KBM-7 (cell line): ENCODE measurements at places on chromosomes 3 and 15.

- DNase-seq = peak; percentile 80
Measured at GRCh38 chr15:43769584-43770228, 7.1 kb downstream of the ELL3 start.

- peak; percentile 72 for DNase-seq
Measured at GRCh38 chr15:39312984-39313383, 267.9 kb upstream of the THBS1 start.

- peak; percentile 64 for DNase-seq
Measured at GRCh38 chr15:100330629-100331215, 11.1 kb downstream of the ADAMTS17 start.

GRCh38 chr3:18426597-18427193 lies 1.6 kb upstream of the SATB1 start:
- no peak for DNase-seq

DNA sequence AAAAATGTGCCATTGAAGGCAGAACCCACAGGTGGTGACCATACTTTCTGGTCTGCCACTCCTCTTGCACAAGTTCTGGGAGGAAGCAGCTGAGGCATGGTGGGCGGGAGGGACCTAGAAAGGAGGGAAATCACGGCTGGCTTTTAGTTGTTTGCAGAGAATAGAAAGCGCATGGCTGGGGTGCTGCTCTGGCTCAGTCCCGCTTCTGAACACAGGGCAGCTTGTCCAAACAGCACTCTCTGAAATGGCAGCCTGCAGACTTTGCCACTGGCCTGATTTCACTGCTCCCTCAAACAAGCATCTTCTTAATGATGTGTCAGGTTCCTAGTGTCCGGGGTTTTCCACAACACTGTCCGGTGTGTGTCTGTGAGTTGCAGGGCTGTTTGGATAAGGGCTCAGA lies 76.7 kb downstream of the AAGAB start:
- DNase-seq = peak; percentile 35

DNA sequence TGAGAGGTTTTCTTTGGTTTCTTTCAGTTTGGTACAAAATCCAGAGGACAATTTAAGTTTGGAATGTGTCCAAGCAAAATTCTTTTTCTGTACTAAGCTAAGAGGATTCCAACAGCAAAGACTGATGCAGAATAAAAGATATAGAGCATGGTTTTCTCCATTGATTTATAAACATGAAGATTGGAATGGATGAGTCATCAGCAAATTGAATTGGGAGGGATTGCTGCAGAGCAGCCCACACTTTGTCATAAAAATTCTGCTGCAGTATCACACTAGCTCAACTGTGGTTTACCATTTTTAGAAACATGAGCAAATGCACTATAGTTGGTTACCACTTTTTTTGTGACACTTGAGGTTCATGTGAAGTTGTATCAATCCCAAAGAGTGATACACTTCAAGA lies 16.1 kb upstream of the LARP6 start:
- DNase-seq = no peak

- DNase-seq = no peak
Measured at GRCh38 chr3:77799278-77799677, 759.4 kb downstream of the ROBO2 start.

GRCh38 chr3:141006344-141006743 lies 44.8 kb upstream of the SPSB4 start:
- no peak for DNase-seq

DNA sequence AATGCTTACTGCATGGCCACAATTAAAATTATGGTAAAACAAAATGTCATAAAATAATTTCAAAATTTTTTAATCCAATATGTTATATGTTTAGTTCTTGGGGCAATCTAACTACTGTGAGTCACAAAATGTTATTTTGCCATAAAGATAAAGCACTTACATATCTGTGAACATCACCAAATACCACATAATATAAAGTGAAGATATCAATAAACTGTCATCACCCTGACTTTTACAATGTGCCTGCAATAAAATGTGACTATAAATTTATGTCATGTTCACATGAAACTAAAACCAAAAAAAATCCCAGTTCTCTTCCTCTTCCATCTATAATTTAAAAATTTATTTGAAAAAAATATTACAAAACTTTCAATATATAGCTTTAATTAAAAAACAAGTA lies 191.8 kb downstream of the TBC1D5 start:
- no peak for DNase-seq

DNA sequence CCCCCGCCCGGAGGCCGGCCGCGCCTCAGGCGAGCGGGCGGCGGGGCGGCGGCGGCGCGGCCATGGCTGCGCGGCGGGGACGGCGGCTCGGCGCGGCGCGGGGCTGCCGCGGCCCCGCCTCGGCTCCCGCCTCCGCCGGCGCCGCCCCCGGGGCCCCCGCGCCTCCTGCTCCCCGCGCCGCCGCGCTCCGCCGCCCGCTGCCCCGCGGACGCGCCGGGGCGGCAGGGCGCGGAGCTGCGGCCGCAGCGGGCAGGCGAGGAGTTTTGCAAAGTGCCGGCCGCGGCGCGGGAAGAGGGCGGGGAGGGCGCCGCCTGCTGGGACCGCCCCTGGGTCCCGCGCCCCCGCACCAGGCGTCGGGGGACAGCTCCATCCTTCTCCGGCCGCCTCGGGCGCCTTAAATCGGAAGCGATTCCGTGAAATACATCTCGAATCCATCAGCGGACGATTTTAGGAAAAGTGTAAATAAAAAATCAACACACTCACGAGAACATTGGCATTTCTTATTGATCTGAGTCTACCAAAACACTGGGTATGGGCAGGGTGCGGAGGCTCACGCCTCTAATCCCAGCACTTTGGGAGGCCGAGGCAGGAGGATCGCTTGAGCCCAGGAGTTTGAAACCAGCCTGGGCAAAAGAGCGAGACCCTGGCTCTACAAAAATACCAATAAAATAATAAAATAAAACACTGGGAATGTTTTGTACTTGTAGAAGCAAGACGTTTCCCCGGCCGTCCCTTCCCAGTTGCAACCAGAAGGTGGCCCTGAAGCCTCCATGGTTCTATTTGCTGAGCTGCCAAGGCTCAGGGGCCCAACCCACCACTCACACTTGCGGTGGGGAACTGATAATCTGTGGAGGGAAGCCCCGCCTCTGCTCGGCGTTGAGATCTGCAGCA lies 136.9 kb downstream of the NUP210 start:
- peak; percentile 82 for DNase-seq

GRCh38 chr15:38263996-38264395 lies 11.4 kb downstream of the SPRED1 start:
- no peak for DNase-seq

GRCh38 chr3:142723968-142724681 lies at the start of gene TRPC1:
Gene TRPC1, plus strand, starts transcription at chr3:142724034. Its CDS starts 526 bp downstream, at chr3:142724560.
- peak; percentile 77 for DNase-seq

- no peak for DNase-seq
Measured at GRCh38 chr3:43289401-43289800, 3.1 kb downstream of the SNRK start.

DNA sequence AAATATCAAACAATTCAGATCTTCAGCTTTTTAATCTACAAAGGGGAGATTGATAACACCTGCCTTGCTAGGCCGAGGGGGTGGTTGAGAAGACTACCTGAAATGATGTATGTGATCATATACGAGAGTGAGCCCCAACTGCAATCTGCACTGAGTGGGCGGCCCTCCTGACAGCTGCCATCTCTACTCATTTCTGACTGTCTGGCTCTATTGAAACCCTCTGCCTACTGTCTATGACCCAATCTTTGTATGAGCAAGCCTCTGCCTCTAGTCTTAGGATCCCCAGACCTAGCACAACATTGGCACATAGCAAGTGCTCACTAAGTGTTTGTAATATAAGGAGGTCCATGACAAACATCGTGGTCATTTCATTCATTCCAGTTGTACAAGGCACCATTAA lies 144.4 kb upstream of the NR2F2 start:
- no peak for DNase-seq

- no peak for DNase-seq
Measured at GRCh38 chr3:119662604-119663373, 2.4 kb upstream of the POPDC2 start.

- peak; percentile 80 for DNase-seq
Measured at GRCh38 chr3:58063022-58063815, 55.0 kb downstream of the FLNB start.

DNA sequence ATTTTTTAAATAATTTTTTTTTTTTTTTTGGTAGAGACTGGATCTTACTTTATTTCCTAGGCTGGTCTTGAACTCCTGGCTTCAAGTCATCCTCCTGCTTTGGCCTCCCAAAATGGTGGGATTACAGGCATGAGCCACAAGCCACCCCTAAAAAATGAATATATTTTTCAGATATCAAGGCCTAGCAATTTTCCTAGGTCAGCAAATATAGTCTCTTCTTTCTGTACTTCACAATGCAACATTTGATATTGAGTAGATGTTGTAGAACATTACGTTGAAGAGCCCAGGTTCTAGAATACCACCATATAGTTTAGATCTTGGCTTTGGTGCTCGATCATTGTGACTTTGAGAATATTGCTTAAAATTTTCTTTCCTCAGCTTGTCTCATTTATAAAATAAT lies 437.9 kb downstream of the CNTN4 start:
- no peak for DNase-seq

- no peak for DNase-seq
Measured at GRCh38 chr3:50251220-50251619, 15.2 kb downstream of the GNAI2 start.

- DNase-seq = peak; percentile 75
Measured at GRCh38 chr15:37995461-37996347, 61.3 kb downstream of the TMCO5A start.

DNA sequence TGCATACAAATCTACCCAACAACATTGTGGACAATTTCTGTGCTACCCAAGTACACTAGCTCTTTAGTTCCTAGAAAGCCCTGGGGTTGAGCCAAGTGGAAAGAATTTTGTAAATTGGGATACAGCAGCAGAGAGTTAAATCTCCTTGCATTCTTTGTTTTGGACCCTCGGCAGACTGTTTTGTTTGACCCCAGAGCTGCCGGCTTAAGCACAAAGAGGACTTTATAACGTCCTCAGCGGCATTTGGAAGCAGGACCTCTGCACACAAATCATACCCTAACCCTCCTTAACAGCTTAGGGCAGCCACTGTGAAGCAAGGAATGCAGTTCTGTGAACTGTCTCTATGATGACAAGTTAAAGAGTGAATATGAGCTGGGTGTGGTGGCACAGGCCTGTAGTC lies 415.3 kb downstream of the CNTN4 start:
- no peak for DNase-seq

- DNase-seq = no peak
Measured at GRCh38 chr3:99684644-99685043, 46.2 kb downstream of the COL8A1 start.

GRCh38 chr3:57048052-57048671 lies 12.3 kb upstream of the SPATA12 start:
- DNase-seq = peak; percentile 83
